ENCODE measurements at places on chromosomes 3 and 15. TPM values are rescaled to one million over a fixed set of nuclear protein-coding genes. Genes with fewer than 3 reads are reported as not detected.

- H3K4me3 ChIP-seq, result peak overlapping the region; percentile 40
- H3K27me3 ChIP-seq, result no peaks in the 10 kb centered on the region
- H3K4me1 ChIP-seq, result peaks cover 20% of the 10 kb centered on the region
These were observed 3.9 kb downstream of the CRYGS start for GRCh38 chr3:186540221-186540834.

GRCh38 chr3:67653425-67654098, 850 bp downstream of the SUCLG2 start:
- H3K4me3 ChIP-seq, result peak overlapping the region; percentile 84
- peaks cover 59% of the 10 kb centered on the region for H3K4me1 ChIP-seq
- H3K27ac ChIP-seq, result peak overlapping the region; percentile 96
- H3K27me3 ChIP-seq, result no peaks in the 10 kb centered on the region
- no peak for DNase-seq

- H3K27me3 ChIP-seq, result no peaks in the 10 kb centered on the region
- H3K27ac ChIP-seq, result no peak overlapping the region
- H3K4me3 ChIP-seq, result no peak overlapping the region
- H3K4me1 ChIP-seq, result peaks cover 22% of the 10 kb centered on the region
These were observed 12.2 kb upstream of the CHSY1 start for GRCh38 chr15:101264011-101264410.

DNA sequence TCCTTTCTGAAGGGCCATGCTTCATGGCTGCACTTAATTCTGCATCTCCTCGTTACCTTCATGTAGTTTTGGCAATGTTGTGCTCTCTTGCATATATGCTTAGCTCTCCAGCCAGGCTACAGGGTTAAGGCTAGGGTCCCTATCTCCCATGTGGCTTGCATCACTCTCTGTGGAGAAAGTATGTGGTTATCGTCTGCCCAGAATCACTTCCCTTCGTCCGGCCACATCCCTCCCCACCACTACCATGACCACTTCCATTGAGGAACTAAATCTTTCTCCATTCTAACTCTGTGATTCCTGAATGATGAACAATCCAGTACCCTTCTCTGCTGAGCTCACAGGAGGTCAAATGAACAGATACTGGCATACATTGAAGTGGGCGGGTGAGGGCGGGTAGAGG, 34.0 kb downstream of the WWTR1 start:
- H3K27me3 ChIP-seq, result no peaks in the 10 kb centered on the region
- no peak overlapping the region for H3K4me3 ChIP-seq
- no peaks in the 10 kb centered on the region for H3K36me3 ChIP-seq
- DNase-seq, result no peak

C3orf80 gene
- total RNA-seq, result 0.14 TPM

DNA sequence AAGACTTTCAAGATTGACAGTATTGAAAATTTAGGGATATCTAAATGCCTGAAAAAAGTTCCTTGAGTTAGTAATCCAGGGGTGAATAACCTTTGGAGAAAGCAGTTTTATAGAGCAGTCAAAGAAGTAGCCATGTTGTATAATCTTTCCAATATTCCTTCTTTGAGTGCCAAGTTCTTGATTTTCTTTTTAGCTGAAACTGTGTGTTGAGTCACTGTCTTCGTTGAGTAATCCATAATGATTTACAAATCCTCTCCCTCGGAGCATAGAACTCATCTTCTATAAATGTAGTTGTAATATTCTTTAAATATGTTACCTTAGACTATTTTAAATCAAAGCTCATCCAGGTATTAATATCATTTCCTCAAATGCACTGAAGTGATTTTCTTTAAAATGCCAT, 135.2 kb downstream of the BBX start:
- DNase-seq, result no peak
- H3K4me1 ChIP-seq, result peaks cover 29% of the 10 kb centered on the region
- no peak overlapping the region for H3K27ac ChIP-seq
- H3K4me3 ChIP-seq, result no peak overlapping the region

HGD gene
- total RNA-seq, result 0.49 TPM

DNA sequence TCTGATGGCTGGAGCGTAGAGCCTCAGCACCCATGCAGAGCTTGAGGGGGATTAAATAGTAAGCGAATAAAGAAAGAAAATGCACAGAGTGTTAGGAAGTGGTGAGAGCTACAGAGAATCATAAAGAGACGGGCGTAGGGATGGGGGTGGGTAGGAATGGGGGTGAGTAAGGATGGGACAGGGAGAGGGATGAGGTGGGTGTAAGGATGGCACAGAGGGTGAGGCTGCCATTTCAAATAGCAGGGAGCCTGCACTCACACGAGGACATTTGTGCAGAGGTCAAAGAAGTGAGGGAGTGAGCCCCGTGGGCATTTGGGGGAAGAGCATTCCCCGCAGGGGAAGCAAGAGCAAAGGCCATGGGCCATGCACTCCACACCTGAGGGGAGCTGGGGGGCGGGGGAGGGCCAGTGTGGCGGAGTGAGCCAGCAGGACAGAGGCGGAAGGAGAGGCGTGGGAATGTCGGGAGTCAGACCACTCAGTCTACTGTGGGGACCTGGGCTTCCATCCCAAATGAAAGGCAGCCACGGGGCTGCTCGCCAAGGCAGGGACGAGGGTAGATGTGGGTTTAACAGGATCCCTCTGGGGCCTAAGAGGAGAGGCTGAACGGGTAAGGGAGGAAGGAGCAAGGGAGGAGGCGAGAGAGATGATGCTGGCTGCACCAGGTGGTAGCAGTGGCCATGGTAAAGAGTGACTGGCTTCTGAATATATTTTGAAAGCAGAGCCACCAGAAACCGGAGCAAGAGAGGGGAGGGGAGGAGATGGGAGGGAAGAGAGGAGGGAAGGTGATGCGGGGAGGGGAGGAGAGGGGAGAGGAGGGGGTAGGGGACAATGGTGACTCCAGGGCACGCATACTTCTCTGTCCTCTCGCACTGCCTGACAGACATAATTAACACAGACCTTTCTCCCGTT, 35.2 kb upstream of the SLC6A6 start:
- peaks cover 62% of the 10 kb centered on the region for H3K27me3 ChIP-seq
- no peaks in the 10 kb centered on the region for H3K36me3 ChIP-seq
- peaks cover 29% of the 10 kb centered on the region for H3K4me1 ChIP-seq
- DNase-seq, result no peak

TTC14 gene
- 13.7 TPM for total RNA-seq

DNA sequence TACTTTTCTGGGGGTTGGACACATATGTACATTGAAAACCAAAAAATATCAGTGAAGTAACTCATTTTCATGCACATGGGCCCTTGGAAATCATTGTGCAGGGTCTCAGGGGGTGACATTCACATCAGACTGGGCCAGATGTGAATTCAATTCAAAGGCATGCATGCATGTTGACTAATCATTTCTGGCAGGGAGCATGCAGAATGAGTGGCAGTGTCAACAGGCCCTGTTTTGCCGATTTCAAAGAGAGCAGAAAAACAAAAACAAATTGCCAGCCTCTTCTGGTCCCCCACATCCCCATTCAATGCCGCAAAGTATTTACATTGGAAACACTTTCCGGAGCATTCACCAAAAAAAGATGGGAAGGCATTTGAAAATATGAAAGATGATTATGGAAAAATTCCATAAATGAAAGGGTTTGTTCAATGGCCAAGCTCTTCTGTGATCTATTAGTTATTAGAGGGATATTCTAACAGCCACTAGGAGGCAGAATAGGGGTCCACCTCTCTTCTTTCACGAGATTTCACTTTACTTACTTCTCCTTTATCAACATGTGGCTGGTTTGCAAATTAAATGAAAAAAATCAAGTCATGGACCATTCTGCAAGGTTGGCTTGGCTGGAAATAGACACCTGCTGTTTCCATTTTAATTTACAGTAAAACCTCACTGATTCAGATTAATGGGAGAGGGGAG, 119.9 kb upstream of the FEZF2 start:
- no peaks in the 10 kb centered on the region for H3K36me3 ChIP-seq
- DNase-seq, result no peak
- H3K4me1 ChIP-seq, result no peaks in the 10 kb centered on the region
- H3K27me3 ChIP-seq, result no peaks in the 10 kb centered on the region
- H3K27ac ChIP-seq, result no peak overlapping the region

- H3K36me3 ChIP-seq, result no peaks in the 10 kb centered on the region
- H3K4me3 ChIP-seq, result no peak overlapping the region
- no peak for DNase-seq
- H3K27me3 ChIP-seq, result no peaks in the 10 kb centered on the region
These were observed 145.2 kb downstream of the FILIP1L start for GRCh38 chr3:99969136-99969535.

- H3K4me3 ChIP-seq, result no peak overlapping the region
- H3K27me3 ChIP-seq, result no peaks in the 10 kb centered on the region
- no peak overlapping the region for H3K27ac ChIP-seq
- DNase-seq, result no peak
- H3K4me1 ChIP-seq, result peaks cover 46% of the 10 kb centered on the region
- peaks cover 53% of the 10 kb centered on the region for H3K36me3 ChIP-seq
These were observed 17.4 kb downstream of the TFG start for GRCh38 chr3:100726706-100727105.

DNA sequence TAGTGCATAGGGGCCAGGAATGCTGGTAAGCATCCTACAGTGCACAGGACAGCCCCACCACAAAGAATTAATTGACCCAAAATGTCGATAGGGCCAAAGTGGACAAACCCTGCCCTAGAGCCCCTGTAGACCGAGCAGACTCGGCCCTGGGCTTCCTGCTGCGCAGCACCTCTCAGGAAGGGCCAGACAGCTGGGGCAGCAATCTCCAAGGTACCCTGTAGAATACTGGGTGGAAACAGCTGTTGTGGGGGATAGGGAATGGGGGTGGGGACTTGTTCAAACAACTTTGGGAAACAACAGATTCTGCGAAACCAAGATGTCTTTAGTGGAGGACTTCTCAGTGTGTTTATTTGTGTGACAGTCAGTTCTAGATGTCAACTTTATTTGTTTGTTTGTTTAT, 67.1 kb downstream of the MRPL46 start:
- no peak overlapping the region for H3K4me3 ChIP-seq
- no peaks in the 10 kb centered on the region for H3K27me3 ChIP-seq
- no peaks in the 10 kb centered on the region for H3K36me3 ChIP-seq
- peaks cover 40% of the 10 kb centered on the region for H3K4me1 ChIP-seq
- H3K27ac ChIP-seq, result peak overlapping the region; percentile 90

GRCh38 chr3:3744826-3745225, 54.4 kb upstream of the LRRN1 start:
- H3K36me3 ChIP-seq, result no peaks in the 10 kb centered on the region
- no peak for DNase-seq
- H3K27ac ChIP-seq, result no peak overlapping the region
- H3K27me3 ChIP-seq, result no peaks in the 10 kb centered on the region

FETUB gene
- not detected for total RNA-seq

TGM4 gene
- not detected for total RNA-seq

GRCh38 chr15:89898614-89899294, 5.0 kb upstream of the AP3S2 start:
- no peak overlapping the region for H3K4me3 ChIP-seq
- H3K27ac ChIP-seq, result no peak overlapping the region
- DNase-seq, result no peak
- H3K36me3 ChIP-seq, result peaks cover 22% of the 10 kb centered on the region
- no peaks in the 10 kb centered on the region for H3K27me3 ChIP-seq

LRIG1 gene
- 137 TPM for total RNA-seq

- H3K36me3 ChIP-seq, result no peaks in the 10 kb centered on the region
- H3K4me3 ChIP-seq, result peak overlapping the region; percentile 4
- H3K27ac ChIP-seq, result peak overlapping the region; percentile 61
- peaks cover 29% of the 10 kb centered on the region for H3K4me1 ChIP-seq
These were observed 26.1 kb downstream of the KCNMB2 start for GRCh38 chr3:178562143-178562946.

DNA sequence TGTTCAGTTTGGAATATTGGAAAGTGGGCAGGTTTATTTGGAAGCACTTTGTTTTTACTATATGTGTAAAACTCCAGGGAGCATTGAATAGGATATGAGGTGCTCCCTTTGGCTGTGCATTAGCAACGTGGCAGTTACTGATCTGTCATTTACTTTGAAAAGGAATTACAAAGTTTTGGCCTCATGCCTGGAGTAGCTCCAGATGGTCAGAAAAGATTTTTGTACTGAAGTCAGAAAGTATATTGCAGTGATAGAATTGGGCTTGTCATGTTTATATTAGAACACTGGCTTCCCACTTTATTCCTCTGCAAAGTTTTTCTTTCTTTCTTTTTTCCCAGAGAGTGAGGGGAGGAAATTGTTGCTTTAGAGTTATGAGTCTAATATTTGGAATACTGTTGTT, 26.1 kb downstream of the FNDC3B start:
- H3K4me3 ChIP-seq, result no peak overlapping the region
- peak overlapping the region; percentile 32 for H3K27ac ChIP-seq
- DNase-seq, result no peak
- peaks cover 98% of the 10 kb centered on the region for H3K4me1 ChIP-seq

SLC51A gene
- not detected for total RNA-seq

- DNase-seq, result no peak
- no peak overlapping the region for H3K27ac ChIP-seq
- no peaks in the 10 kb centered on the region for H3K27me3 ChIP-seq
- no peaks in the 10 kb centered on the region for H3K36me3 ChIP-seq
These were observed 140.9 kb upstream of the TGFBR2 start for GRCh38 chr3:30465454-30465853.

GAP43 gene
- 1.2 TPM for total RNA-seq

DNA sequence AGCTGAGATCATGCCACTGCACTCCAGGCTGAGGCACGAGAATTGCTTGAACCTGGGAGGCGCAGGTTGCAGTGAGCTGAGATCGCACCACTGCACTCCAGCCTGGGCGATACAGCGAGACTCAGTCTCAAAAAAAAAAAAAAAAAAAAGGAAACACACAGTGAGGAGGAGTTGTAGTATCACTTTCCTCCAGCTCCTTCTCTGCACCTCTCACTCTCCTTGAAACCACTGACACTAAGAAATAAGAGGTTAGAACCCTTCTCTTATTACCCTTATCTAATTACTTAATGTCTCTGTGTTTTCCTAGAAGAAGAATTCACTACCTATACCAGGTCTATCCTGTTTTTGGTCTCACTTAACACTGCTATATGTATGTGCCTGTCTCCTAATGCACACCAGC, 31.7 kb downstream of the RAB27A start:
- H3K4me3 ChIP-seq, result no peak overlapping the region
- no peak overlapping the region for H3K27ac ChIP-seq
- H3K36me3 ChIP-seq, result no peaks in the 10 kb centered on the region
- no peak for DNase-seq

DNA sequence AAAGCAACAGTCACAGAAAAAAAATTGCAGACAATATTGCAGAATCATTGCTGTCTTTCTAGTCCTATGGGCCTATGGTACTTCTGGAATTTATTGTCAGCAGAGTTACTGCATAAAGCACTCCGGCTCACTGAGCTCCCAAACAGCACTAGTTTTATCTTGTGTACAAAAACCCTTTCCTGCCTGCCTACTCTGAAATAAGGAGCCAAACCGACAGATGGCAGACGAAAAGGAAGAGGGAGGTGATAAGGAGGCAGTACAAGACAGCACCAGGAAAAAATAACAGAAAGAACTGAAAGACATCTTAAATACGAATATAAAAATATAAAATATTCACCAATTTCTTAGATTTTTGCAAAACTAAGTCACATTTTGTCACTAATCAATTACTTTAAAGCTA, 15.6 kb downstream of the HERC1 start:
- no peaks in the 10 kb centered on the region for H3K27me3 ChIP-seq
- H3K27ac ChIP-seq, result peak overlapping the region; percentile 4
- no peak for DNase-seq
- H3K4me3 ChIP-seq, result no peak overlapping the region
- peaks cover 96% of the 10 kb centered on the region for H3K4me1 ChIP-seq
- H3K36me3 ChIP-seq, result no peaks in the 10 kb centered on the region

- no peak overlapping the region for H3K27ac ChIP-seq
- H3K27me3 ChIP-seq, result no peaks in the 10 kb centered on the region
- H3K4me3 ChIP-seq, result no peak overlapping the region
- peaks cover 16% of the 10 kb centered on the region for H3K4me1 ChIP-seq
- no peak for DNase-seq
- no peaks in the 10 kb centered on the region for H3K36me3 ChIP-seq
These were observed 23.1 kb upstream of the SLC28A2 start for GRCh38 chr15:45228931-45229330.

BBX gene
- 41.3 TPM for total RNA-seq
